ENCODE measurements at places on chromosomes 2 and 18. TPM values are rescaled to one million over a fixed set of nuclear protein-coding genes. Genes with fewer than 3 reads are reported as not detected.

Gene C2orf66
- not detected for total RNA-seq

Gene MTX2
- total RNA-seq, result 18.5 TPM

Gene COL4A3
- total RNA-seq, result 0.18 TPM

Gene CCDC74A
- 11.5 TPM for total RNA-seq

Gene POTEI
- total RNA-seq, result under 0.01 TPM

Gene MOB1A
- total RNA-seq, result 74.5 TPM

Gene ZNF892
- 3.0 TPM for total RNA-seq
